GM12891 (cell line): ENCODE measurements at places on chromosomes 1 and 21.

DNA sequence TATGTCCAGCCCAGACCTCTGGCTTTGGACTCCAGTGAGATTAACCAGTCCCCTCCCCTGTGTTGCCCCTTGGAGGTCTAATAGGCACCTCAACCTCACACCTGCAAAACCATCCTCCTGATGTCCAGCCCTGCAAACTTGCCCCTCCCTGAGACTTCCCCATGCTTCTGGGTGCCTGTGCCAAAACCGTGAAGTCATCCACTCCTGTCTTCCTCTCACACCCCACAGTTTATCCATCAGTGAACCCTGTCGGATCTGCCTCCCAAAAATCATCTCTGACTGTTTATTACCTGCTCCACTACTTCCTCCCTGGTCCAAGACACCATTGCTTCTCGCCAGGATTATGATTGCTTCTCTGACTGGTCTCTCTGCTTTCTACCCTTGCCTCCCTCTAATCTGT lies 31.7 kb upstream of the PADI1 start:
- no peak for DNase-seq

DNA sequence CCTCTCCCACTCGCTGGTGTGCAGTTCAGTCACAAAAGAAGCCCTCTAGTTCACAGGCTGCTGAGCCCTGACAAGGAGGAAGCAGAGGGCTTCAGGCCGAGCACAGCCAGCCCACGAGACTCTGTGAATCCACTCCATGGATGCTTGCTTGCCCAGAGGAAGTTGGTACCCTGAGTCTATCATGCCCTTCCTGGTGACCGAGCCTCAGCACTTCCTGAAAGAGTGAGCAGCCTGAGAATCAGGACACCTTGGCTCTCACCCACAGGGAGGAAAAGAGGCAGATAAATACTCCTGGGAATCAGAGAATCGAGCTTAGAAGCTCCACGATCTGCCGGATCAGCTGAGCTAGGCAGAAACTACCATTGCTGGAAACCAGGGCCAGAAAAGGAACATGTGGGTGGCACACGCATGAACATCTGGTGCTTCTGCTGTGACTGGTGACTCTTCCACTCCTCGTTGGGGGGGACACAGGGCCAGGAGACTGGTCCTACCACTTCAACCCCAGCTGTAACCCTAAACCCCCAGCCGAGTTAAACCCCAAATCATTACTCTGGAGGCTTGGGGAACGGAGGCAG lies 376.3 kb upstream of the CAMK1G start:
- no peak for DNase-seq

- DNase-seq = no peak
Observed at GRCh38 chr1:103509250-103509649, 16.2 kb upstream of the RNPC3 start.

DNA sequence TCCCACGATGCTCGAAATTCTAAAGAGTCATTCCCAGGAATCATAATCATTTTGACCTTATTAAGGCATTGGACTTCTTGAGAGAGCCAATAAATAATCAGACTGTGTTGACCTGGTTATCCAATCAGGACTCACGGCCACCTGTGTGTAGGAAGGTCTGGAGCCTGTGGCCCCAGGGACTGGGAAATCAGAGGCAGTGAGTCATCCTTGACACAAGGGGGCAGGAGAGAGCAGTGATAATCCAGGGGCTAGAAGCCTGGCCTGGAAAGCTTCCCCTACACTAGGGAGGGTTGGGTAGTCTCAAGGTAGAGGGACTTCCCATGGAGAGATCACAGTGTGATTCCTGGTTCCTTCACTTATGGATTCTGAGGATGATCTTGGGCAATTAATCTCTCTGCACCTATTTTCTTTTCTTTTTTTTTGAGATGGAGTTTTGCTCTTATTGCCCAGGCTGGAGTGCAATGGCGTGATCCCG lies 4.7 kb downstream of the MR1 start:
- DNase-seq = no peak

DNA sequence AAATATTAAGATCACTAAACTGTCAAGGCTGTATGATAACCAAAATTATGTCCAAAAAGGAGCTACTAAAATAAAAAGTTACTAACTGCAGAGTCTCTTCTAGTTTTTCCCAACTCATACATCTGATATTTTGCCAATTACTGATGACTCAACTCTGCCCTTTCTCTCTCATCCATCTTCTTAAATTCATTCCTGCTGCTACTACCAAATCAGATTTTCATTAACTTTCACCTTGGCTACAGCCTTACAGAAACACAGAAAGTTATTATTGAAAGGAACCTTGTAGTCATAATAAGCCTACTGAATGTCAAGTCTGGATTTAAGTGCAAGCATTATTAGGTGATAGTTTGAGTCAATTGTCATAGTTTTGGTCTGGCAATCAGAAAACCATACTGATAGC lies 273.1 kb downstream of the DPYD start:
- no peak for DNase-seq

GRCh38 chr21:28444557-28444956 lies 548.1 kb downstream of the LTN1 start:
- DNase-seq = no peak

- DNase-seq = no peak
Observed at GRCh38 chr1:165345502-165345901, 11.0 kb downstream of the LMX1A start.

- no peak for DNase-seq
Observed at GRCh38 chr1:78142736-78143135, 97.0 kb downstream of the GIPC2 start.
